Uterus (tissue), 4 donors: ENCODE measurements at places on chromosomes 2 and 18. TPM values are rescaled to one million over a fixed set of nuclear protein-coding genes. Genes with fewer than 3 reads are reported as not detected.
A peak's percentile ranks its signal among the peaks of the same experiment; 100 is the strongest.

- no peak for DNase-seq
Measured at GRCh38 chr2:120250640-120251039, 2.0 kb upstream of the RALB start.

DNA sequence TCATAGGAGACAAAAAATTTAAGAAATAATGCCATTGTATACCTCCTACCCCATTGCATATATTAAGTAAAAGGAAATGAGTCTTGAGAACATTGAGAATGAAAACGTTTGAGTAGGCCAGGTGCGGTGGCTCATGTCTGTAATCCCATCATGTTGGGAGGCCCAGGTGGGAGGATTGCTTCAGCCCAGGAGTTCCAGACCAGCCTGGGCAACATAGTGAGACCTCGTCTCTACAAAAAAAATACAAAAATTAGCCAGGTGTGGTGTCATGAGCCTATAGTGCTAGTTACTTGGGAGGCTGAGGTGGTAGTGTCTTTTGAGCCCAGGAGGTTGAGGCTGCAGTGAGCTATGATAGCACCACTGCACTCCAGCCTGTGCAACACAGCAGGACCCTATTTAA is 107.7 kb upstream of the MGAT5 start:
- no peak for DNase-seq

TOGARAM2 gene
- not detected for total RNA-seq

GRCh38 chr2:33512112-33512511 is 35.7 kb downstream of the RASGRP3 start:
- DNase-seq: no peak

GRCh38 chr2:173210270-173211196 is 134.9 kb downstream of the MAP3K20 start:
- DNase-seq: peak; percentile 72

CD207 gene
- total RNA-seq: not detected

PSD4 gene
- total RNA-seq: 4.5 TPM

- no peak for DNase-seq
Measured at GRCh38 chr2:194557993-194558392, 1099.0 kb upstream of the SLC39A10 start.

DNA sequence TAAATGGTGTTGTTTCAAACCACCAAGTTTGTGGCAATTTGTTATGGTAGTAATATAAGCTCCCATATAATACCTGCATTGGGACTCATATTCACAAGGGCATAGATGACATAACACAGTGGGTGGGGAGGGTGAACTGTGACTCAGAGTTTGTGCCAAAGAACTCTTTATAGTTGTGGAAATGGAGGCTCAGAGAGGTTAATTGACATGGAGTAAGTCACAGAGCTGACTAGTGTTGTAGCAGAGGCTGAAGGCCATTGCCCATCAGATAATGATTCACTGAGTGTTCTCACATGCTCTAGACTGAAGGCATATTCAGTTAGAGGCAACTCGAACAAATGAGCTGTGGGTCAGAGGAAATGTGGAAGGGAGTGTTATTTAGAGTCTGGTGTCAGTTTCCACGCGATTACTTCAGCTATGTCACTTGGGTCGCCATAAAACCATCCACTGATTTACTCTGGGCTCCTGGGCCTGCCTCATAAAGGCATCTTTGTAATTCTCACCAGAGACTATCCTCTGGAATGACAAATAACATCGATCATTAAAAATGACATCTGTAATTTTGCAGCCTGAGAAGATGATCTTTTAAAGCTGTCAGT is 264.7 kb downstream of the CCDC85A start:
- no peak for DNase-seq

MRPL53 gene
- total RNA-seq: 65.7 TPM

DNA sequence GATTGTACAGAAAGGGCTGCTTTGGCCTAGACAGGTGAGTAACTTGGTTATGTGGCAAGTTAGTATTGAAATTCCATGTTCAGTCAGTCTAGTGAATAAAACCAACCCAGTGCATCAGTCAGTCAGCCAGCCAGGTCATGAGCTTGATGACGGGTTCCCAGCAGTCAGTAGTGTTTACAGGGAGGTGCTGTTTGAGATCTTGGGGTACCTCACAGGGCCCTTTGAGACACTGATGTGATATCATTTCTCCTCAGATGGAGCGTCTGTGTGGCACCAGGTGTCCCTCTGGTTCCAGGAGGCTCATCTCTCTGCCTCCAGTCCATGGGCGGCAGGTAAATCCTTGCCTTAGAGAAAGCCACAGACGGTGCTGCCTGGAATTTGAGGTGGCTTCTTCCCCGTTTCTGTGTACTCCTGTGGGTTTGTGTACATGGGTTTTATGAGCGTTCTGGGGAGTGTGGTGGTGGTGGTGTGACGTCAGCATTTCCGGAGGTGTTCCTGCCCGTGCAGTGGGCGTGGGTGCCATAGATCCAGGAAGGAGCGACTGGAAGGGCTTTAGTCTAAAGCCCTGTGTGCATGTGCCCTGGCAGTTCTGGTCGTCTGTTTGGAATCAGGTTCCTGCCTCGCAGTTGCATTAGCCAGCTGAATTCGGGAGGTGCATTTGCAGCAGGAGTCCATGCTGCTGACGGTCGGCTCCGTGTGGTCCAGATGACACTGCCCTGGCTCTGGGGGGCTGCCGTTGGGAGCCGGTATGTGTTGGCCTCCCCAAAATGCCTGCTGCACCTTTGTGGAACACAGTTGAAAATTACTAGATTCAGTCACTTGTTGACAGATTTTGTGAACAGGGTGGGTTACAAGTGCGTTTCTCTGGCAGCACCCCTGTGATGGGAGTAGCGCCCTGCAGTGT is 2.1 kb downstream of the CTDP1 start:
- no peak for DNase-seq

DNA sequence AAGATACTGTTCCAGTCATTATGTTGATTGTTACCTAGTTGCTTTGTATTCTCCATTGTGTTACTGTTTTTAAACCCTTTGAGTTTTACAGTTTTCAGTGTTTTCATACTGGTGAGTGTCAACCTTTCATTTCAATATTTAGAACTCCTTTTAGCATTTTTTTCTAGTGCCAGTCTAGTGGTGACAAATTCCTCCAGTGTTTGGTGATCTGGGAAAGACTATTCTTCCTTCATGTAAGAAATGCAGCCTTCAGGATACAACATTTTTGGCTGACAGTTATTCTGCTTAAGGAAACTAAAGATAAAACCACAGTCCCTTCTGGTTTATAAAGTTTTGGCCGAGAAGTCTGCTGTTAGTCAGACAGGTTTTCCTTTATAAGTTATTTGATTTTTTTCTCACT is 143.8 kb downstream of the ETAA1 start:
- DNase-seq: no peak

DNA sequence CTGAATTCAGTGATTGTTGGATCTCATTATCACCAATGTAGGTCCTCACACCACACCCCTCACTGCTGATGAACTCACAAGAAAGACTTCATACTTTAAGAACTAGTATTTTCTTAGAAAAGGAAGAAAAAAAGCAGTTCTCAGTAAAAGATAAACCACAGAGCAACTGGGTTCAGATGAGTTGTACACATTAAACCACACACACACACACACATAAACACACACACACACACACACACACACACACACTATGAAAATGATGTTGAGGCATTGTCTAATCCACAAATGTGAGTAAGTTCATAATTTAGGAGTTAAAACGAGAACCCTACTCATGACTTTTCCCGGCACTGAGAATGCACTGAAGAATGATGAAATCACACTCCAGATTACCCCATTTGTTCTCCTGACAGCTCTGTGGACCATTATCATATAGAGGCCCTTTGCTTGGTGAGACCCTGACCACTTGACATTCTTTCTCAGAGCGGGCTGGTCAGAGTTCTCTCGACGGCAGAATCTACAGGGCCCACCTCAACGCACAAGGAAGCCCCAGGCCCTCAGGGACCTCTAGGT is 106.2 kb downstream of the BCL2 start:
- DNase-seq: no peak

ERLEC1 gene
- total RNA-seq: 125 TPM

- no peak for DNase-seq
Measured at GRCh38 chr18:12442946-12443345, 35.2 kb downstream of the PRELID3A start.

- DNase-seq: no peak
Measured at GRCh38 chr2:172021955-172022354, 22.2 kb downstream of the METAP1D start.

DNA sequence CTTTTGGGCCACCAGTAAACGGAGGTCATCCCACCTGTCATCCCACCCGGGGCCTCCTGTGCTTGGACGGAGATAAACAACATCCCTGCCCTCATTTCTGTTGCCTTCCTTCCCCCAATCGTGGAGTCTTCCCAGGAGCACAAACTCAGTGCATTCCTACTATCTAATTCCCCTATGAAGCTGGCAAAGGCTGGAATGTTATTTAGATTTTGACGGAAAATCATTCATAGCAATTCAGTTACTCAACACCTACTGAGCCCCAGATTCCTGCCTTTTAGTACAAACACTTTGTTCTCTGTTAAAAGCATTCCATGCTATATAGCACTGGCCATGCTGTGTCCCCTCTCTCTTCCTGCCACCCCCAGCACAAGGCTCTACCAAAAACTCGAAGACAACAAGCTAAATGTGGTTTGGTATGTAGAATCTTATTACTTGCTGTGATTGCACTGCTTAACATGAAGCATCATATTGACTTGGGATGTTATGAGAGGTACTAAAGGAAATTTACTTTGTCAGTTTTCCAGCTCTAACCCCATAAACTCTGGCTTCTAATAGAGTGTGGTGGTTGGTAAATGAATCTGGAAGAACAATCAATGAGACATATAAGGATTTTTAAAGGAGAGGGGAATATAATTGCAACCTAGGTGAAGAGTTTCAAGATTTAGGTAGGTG is 32.3 kb upstream of the IMPA2 start:
- no peak for DNase-seq

DNA sequence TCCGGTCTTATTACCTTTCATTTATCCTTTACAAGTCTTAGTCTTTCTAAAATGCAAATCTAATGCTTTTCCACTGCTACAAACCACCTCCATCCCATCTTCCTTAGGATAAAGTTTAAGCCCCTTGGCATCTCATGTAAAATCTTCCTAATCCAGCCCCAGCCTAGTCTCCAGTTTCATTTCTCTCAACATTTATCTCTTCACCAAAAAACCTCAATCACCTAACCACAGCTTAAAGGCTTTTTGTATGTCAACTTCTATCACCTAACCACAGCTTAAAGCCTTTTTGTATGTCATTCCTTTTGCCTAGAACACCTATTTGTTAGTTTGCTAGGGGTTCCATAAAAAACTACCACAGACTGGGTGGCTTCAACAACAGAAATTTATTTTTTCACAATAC is 4.2 kb downstream of the TRAK2 start:
- DNase-seq: no peak

GRCh38 chr2:216366777-216367471 is 5.4 kb downstream of the MARCHF4 start:
- DNase-seq: no peak

- DNase-seq: no peak
Measured at GRCh38 chr2:23776021-23776420, 150.9 kb downstream of the ATAD2B start.

- no peak for DNase-seq
Measured at GRCh38 chr2:108541451-108541850, 7.2 kb downstream of the LIMS1 start.

DNA sequence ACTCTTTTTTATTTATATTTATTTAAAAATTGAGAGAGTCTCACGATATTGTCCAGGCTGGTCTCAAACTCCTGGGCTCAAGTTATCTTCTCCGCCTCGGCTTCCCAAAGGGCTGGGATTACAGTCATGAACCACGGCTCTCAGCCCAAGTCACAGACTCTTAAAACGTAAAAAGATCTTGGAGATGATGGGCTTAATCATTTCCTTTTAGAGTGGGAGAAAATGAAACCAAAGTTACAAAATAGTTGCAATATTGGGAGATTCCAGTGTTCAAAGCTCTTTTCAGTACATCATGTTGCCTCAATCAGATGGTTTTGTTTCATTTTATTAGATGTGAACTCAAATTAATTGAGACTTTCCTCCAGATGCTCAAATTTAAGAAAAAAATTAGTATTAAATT is 151.4 kb upstream of the XPO1 start:
- DNase-seq: no peak

DNA sequence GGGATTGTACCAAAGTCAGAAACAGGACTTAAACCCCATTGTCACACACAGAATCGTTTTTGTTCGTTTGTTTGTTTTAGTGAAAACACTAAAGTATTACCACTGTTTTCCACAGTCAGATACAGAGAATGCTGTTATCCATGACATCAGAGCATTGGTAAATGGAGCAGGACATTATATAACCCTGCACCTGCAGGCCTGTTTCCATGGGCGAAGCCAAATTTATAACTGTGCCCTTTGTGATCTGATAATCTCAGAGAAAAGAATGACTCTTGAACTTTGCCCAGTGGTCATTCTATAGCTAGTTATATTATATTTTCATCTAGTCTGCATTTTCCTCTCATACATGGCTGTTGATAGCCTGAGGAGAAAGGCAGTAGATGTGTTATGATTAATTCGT is 217.6 kb downstream of the TMEM182 start:
- DNase-seq: no peak

ARHGEF33 gene
- total RNA-seq: 2.1 TPM

- DNase-seq: no peak
Measured at GRCh38 chr2:207716056-207716455, 4.6 kb downstream of the CCNYL1 start.

DNA sequence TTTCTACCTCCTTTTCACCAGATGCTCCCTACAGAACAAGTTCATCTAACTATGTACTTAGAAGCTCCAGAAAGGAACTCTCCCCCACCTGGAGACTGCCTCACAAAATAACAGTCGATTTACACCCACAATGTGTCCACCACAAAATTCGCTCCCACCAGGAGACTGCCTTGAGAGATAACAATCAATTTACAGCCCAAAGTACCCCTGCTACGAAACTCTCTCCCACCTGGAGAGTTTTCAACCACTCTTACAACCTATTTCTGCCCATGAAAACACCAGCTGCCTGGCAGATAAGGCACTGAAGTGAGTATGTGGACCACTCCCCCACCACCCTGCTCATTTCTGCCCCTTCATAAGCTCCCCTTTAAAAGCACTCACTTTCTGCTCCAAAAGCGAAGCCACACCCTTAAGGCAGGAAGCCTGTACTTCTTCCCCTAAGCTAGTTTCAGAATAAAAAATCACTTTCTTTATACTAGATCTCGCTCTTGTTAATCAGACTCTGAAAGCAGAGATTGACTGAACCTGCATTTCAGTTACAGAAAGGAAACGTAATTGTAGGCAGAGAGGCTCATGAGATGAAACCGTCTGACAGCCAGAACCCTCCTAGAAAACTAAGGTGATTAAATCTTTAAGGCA is 94.4 kb upstream of the RBBP8 start:
- DNase-seq: no peak

GRCh38 chr2:41399437-41400087 is 648.3 kb upstream of the PKDCC start:
- DNase-seq: no peak

- no peak for DNase-seq
Measured at GRCh38 chr2:2871480-2872308, 505.9 kb downstream of the EIPR1 start.

DNA sequence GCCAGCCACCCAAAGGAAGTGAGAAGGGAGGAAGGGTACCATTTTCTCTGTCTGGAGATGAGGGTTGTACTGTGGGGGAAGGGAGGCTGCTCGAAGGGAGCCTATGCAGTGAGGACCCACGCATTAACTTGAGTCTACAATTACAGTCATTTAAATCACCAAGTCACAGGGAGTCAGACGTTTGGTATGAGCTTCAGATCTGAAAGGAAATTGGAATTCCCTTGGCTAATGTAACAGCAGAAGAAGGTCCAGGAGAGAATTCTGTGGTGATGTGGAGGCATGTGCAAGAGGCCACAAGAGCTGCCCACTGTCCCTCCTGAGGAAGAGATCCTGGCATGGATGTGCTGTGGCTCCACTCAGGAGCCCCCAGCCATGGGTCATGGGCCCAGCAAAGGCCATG is 22.5 kb downstream of the DAPL1 start:
- DNase-seq: no peak
